Stimulated activated CD8-positive, alpha-beta memory T cell treated with anti-CD3 and anti-CD28 coated beads, Interleukin-12 subunit alpha, Interleukin-12 subunit beta, amount 100 ng/mL, for 4 hours (primary cell): ENCODE measurements at places on chromosomes 1 and 21.

DNA sequence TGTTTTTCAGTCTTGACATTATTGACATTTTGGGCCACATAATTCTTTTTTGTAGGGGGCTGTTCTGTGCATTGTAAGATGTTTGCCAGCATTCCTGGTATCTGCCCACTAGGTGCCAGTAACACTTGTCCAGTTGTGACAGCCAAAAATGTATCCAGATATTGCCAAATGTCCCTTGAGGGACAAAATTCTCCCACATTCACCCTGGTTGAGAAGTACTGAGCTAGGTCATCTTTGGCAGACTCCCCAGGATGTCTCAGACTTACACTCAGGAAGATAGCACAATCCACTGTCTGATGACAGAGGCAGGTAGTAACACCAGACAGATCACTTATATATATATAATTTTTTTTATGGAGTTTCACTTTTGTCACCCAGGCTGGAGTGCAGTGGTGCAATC, 5.9 kb downstream of the CD48 start:
- DNase-seq: no peak

GRCh38 chr1:244092293-244092963, 41.3 kb downstream of the ZBTB18 start:
- DNase-seq: no peak

DNA sequence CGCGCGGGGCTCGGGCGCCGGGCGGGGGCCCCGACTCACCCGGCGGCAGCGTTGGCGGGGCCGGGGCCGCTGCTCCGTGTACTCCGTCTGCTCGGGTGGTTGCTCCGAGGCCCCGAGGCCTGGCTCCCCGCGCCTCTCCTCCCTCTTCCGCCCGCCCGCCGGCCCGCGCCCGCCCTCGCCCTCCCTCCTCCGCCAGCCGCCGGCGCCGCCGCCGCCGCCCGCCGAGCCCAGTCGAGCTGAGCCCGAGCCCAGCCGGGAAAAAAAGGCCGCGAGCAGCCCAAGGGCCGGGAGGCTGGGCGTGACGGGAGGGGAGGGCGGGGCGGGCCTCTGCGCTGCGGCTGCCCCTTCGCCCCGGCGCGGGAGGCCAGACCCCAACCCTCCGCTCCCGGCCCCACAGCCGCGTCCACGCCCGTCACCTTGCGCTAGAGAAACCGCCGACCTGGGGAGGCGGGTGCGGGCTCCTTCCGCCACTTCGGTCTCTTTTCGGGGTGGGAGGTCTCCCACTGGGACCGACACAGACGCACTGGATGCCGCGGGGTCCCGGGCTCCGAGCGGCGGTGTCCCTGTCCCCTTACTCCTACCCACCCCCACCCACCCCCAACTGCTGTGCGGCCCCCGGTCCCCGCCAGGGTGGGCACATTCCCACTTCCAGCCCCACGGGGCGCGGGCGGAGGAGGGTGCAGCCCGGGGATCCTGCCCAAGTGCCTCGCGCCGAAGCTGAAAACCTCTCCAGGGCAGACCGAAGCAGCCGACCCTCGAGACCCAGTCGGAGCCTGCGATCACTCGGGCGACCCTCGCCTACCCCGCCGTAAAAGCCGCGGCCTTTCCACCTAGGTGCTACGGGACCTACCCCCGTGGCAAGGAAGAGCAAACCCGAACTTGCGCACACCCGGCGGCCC, at the start of gene CERS2:
Gene CERS2, minus strand, starts transcription at position 256 of the 899 bp plus-strand sequence. CDS start 5,745 bp downstream, outside the sequence.
- peak; percentile 68 for DNase-seq

- no peak for DNase-seq
Measured at GRCh38 chr1:162663589-162664106, 31.4 kb downstream of the DDR2 start.

- DNase-seq: no peak
Measured at GRCh38 chr21:42745511-42746239, 92.3 kb downstream of the PDE9A start.

- no peak for DNase-seq
Measured at GRCh38 chr1:36889478-36890226, 144.7 kb downstream of the GRIK3 start.

DNA sequence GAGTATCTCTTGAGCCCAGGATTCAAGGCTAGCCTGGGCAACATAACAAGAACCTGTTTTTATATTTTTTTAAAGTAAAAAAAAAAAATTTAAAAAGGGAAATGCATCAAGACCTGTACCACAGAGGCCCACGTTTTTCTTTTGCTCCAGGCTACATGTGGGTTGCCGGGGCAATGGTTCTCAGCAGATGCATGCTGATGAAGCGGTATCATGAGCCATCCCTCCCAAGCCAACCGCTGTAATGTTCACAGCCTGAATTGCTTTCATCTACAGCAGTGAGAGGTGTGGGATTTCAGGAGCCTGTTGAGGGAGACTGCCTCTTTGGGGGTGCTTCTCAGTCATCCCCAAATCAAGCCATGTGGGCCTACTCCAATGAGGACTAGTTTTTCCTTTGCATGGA, 60.5 kb downstream of the CD58 start:
- no peak for DNase-seq

DNA sequence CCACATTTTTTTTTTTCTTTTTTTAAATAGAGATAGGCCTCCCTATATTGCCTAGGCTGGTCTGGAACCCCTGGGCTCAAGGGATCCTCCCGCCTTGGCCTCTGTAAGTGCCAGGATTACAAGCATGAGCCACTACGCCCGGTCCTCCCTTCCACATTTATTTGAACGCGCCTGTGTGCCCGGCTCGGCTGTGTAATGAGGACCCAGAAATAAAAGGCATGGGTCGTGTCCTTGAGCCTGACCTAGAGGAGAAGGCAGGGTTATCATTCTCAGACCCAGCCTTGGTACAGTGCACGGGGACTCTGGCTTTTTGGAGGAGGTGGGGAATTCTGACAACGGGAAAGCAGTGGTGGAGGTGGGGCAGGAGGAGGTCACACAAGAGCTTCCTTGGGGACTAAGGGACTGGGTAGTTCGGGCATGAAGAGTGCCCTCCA, 841 bp downstream of the CENPF start:
- DNase-seq: no peak

- DNase-seq: no peak
Measured at GRCh38 chr1:170791941-170792340, 128.0 kb downstream of the PRRX1 start.

DNA sequence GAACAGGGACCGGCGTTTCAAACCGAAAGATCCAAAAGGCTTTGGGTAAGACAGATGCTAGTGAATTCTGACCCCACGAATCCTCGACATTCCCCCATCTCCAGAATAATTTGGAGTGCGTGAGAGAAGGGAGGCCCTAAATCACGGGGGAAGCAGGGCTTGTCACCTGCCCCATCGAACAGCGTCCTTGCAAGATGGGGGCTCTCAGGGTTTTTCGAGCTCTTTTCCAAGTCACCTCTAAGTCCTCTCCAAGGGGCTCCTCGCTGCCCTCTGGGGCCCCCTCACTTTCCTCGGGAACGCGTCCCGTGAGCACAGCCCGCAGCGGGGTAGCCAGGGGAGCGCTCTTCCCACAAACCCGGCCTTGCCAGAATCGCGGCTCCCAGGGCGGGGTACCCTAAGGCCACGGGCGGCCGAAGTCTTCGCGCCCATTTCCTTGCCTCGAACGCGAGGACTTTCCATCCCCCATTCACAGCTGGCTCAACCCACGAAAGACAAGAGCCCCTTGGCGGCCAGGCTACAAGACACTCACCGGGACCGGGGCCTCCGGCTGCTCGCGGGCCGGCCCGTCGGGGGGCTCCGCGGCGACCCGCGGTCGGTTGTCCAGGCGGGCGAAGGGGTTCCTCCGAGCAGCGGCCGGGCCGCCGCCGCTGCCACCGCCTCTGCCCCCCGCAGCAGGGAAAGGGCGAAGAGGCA, 546 bp downstream of the DONSON start:
- DNase-seq: no peak

GRCh38 chr1:32184650-32185049, 5.2 kb downstream of the TXLNA start:
- DNase-seq: no peak
